Kidney (tissue), 22 donors: ENCODE measurements at places on chromosomes 16 and 17. TPM values are rescaled to one million over a fixed set of nuclear protein-coding genes. Genes with fewer than 3 reads are reported as not detected.

- no peak for DNase-seq
- H3K36me3 ChIP-seq, result no peaks in the 10 kb centered on the region
- no peak overlapping the region for H3K4me3 ChIP-seq
- H3K4me1 ChIP-seq, result peaks cover 24% of the 10 kb centered on the region
- H3K27me3 ChIP-seq, result no peaks in the 10 kb centered on the region
Measured at GRCh38 chr16:70724146-70725023, 38.5 kb upstream of the MTSS2 start.

DNA sequence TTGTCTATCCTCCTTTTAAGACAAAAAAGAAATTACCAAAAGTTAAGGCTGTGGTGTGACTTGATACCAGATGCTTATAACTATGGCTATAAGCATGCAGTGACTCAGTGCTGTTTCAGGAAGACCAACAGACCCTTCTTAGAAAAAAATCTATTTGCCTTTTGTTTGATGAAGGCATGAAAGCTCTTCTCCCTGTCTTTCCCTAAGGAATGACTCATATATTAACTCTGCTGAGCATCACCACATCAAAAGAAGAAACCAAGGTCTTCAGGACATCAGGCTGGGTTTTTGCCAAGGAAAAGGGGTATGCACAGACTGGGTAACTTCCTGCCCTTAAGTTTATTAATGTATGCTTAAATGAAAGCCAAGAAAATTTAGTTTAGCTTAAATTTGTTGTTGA is 47.1 kb downstream of the VMP1 start:
- H3K27ac ChIP-seq, result no peak overlapping the region
- no peaks in the 10 kb centered on the region for H3K4me1 ChIP-seq
- no peaks in the 10 kb centered on the region for H3K36me3 ChIP-seq
- H3K4me3 ChIP-seq, result no peak overlapping the region
- H3K27me3 ChIP-seq, result no peaks in the 10 kb centered on the region
- DNase-seq, result no peak

DNA sequence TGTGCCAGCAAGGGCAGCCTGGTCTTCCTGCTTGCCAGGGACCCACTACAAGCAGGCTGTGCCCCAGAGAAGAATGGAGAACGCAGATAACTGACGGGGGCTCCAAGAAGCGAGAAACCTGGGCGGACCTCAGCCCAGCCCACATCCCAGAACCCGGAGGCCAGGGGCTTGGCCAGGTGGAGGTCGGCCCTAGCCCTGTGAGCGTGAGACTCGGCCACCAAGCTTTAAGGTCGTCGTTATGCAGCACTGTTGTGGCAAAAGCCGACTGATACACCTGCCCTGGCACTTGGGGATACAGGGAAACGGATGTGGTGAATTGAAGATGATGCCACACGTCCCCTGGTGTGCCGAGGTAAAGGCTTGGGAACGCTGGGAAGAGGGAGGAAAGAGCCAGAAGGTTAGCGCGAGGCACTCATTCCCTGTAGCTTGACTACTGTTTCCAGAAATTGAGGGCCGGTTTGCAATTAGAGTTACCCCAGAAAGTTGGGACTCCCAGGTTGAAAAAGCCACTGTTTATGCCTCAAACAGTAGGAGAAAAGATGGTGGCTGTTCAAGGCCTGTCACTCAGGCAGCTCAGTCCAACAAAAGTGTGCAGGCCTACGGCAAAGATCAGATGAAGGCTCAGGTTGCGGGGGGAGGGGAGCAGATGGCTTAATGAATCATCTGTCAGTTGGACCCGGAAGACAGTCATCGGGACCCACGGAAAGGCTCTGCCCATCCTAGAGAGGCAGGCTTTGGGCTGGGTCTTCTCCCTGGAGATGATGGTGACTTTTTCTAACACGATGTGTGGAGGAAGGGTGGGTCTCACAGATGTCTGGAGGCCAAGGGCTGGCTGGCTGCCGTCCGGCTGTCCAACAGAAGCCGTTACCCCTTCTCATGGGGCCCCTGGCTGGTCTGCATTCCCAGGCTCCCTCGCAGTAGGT is 45.6 kb upstream of the BAHCC1 start:
- no peak overlapping the region for H3K4me3 ChIP-seq
- no peak overlapping the region for H3K27ac ChIP-seq
- peak; percentile 76 for DNase-seq
- H3K27me3 ChIP-seq, result no peaks in the 10 kb centered on the region

DNA sequence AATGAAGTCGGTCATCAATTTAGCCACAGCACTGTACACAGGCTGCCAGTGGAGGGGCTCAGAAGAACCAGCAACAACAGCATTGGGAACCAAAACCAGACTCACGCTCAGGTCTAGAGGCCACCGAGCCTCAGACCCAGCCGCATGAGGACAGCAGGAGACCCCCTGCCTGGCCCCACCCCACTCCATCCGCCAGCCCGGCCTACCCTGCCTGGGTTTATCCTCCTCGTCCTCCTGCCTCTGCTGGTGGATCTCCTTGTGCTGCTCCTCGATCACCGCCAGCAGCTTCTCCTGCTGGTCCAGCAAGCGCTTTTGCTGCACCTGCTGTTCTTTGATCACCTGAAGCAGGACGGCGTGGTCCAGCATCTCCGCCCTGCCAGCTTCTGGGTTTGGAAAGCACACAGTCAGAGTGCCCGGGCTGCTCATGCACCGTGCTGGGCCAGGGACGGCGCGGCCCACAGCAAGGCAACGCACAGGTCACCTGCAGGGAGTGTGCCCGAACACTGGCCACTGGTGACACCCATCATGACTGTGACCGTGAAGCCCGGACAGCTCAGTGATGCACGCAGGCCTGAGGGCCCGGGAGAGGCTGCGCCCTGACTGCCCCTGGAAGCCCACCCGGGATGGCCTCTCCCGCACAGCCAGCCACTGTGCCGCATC is 7.7 kb downstream of the NDUFAF8 start:
- H3K4me1 ChIP-seq, result no peaks in the 10 kb centered on the region
- no peaks in the 10 kb centered on the region for H3K27me3 ChIP-seq
- peaks cover 10% of the 10 kb centered on the region for H3K36me3 ChIP-seq
- H3K4me3 ChIP-seq, result no peak overlapping the region
- H3K27ac ChIP-seq, result no peak overlapping the region
- DNase-seq, result no peak

GRCh38 chr17:34252444-34253138 is 2.5 kb upstream of the CCL2 start:
- H3K36me3 ChIP-seq, result no peaks in the 10 kb centered on the region
- H3K4me1 ChIP-seq, result peaks cover 29% of the 10 kb centered on the region
- H3K27ac ChIP-seq, result peak overlapping the region; percentile 71
- H3K4me3 ChIP-seq, result no peak overlapping the region
- H3K27me3 ChIP-seq, result no peaks in the 10 kb centered on the region

GRCh38 chr16:61681124-61681523 is 355.1 kb downstream of the CDH8 start:
- no peaks in the 10 kb centered on the region for H3K27me3 ChIP-seq
- H3K4me1 ChIP-seq, result no peaks in the 10 kb centered on the region
- no peak overlapping the region for H3K27ac ChIP-seq
- H3K4me3 ChIP-seq, result no peak overlapping the region
- H3K36me3 ChIP-seq, result no peaks in the 10 kb centered on the region

- H3K27me3 ChIP-seq, result peaks cover 37% of the 10 kb centered on the region
- H3K4me3 ChIP-seq, result peak overlapping the region; percentile 51
- H3K4me1 ChIP-seq, result no peaks in the 10 kb centered on the region
- no peaks in the 10 kb centered on the region for H3K36me3 ChIP-seq
- peak; percentile 34 for DNase-seq
Measured at GRCh38 chr17:73165616-73166404, 1.0 kb downstream of the SSTR2 start.

Gene AANAT
- not detected for total RNA-seq

Gene SPATA22
- total RNA-seq, result 0.31 TPM
